ENCODE measurements at places on chromosomes 11 and 22.
A peak's percentile ranks its signal among the peaks of the same experiment; 100 is the strongest.

DNA sequence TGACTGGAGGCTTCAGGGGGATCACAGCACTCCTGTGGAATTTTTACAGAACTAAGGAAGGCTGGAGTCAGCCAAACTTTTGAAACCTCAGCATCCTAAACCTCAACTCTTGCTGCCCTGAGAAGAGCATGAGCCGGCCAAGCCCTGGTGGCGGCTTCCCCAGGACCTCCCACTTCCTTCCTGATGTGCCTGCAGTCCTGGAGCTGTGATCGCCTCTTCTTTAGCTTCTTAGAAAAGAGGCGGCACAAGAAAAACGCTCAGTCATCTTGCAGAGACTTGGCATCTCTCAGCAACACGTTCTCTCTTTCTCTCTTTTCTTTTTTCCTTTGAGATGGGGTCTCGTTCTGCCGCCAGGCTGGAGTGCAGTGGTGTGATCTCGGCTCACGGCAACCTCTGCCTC is 40.4 kb upstream of the AMPD3 start:
- DNase-seq, result peak; percentile 47

DNA sequence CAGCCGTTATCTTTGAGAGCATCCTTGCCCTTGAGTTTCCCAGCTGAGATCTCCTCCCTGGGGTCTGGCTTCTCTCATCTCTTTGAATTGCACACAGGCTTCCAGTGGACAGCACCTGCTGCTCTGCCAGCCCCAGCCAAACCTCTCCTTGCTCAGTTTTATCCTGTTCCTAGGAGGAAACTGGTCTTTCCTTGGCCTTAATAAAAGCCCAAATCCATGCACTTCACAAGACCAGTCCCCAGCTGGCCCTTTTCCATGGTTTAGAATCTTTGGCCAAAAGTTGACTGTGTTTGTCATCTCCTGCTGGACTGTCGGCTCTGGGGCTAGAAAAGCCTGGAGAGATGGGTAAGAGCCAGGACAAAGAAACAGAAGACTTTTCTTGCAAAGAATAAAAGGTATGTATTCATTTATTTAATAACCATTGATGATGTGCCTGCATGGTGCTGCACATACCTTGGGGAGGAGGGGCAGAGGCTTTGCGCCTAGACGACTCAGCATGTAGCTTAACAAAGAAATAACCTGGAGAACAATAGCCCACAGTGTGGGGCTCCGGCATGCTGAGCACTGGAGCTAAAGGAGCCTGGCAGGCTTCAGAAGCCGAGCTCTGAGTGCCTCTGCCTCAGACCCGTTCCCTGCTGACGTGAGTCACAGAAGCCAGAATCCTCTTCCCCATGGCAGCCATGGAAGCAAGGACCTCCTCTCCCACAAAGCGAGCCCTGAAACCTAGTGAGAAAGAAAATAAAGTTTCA is 319.3 kb upstream of the B3GAT1 start:
- peak; percentile 21 for DNase-seq

DNA sequence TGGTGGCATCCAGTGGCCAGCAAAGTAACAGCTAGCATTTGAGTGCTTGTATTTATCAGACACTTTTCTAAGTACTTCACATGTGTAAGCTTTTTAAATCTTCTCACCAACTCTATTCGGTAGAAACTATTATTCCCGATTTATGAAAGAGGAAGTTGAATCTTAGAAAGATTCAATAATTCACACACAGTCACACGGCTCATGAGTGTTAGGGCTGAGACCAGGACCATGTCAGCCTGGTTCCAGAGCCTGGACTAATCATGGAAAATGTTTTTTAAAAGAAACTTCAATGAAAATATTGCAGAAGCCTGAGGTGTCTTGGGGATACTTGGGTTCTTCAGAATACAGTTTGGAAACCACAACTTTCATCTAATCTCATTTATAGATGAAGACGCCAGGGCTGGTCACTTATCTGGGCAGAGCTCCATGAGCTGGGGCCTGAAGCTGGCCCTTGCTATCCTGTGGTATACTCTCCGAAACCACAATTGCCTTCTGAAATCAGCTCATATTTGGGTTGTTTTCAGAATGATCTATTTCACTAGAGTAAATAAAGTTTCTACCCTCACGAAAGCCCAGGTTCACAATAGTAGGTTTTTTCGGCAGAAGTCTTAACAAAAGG is 4.3 kb upstream of the CRTAM start:
- no peak for DNase-seq

- peak; percentile 29 for DNase-seq
These were observed 438 bp downstream of the ZW10 start for GRCh38 chr11:113773092-113773415.

GRCh38 chr11:45816614-45817013 is 11.7 kb downstream of the SLC35C1 start:
- no peak for DNase-seq

DNA sequence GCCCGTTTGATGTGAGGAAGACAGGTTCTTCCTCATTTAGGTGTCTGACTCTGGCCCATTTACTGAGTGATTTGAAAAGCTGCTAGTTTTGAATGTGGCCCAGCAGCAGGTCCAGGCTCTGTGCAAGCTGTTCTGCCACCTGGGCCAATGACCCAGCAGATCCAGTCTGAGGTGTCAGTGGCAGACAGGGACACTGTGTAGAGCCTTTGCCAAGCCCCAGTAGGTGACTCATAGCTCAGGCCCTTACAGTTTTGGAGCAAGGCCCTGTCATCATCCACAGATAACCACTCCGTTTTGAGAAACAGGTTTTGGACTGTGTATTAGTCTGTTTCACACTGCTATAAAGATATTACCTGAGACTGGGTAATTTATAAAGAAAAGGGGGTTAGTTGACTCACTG is 23.9 kb downstream of the TSPAN32 start:
- DNase-seq, result no peak

Measured in stomach (tissue), 19 donors.